ENCODE measurements at places on chromosomes 13 and 19.

GRCh38 chr13:69389899-69390298 is 717.7 kb upstream of the ATXN8OS start:
- DNase-seq, result no peak

- DNase-seq, result peak; percentile 58
These were observed 11.8 kb upstream of the ERFL start for GRCh38 chr19:41939861-41940730.

DNA sequence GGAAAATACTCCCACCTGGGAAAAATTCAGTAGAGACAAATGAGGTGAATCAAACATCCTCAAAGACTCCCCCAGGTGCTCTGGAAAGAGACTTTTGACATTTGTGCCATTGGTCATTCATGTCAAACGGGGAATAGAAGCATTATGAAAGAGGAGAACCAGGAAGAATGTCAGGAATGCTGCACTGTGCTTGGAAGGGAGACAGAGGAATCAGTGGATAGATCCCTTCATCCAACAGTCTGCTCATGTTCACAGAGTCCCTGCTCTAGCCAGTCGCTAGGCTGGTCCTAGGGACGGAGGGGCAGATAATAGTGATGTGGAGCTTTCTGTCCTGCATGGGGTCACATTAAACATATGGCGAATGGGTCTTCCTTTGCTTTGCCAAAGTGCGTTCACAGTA is 384.4 kb downstream of the FGF9 start:
- DNase-seq, result no peak

- DNase-seq, result no peak
These were observed 231.7 kb downstream of the FOXO1 start for GRCh38 chr13:40434516-40435397.

DNA sequence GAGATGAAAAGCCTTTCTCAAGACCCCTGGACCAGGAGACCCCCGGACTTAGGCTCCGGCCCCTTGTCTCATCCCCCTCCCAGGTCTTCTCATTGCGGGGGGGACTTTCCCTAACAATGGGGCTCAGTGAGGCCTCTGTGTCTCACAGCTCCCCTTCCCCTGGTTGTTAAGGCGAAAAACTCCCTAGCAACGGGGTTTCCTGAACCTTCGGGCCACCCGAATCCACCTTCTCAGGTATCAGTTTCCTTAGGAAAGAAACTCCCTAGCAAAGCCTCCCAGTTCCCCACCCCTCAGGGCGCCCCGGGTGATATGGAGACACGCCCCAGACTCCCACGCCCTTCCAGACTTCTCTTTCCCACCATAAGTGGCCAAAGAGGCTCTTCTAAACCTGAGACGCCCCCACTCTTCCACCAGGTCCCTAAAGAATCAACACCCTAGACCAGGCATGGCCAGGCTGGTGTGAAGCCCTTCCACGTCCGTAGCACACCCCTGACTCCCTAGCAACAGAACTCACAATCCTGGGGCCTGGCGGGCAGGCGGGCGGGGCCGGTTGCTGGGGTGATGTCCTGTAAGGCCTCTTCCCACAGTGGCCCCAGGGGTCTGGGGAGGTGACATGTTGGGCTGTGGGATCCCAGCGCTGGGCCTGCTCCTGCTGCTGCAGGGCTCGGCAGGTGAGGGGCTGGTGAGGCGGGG is at the start of gene TMEM190:
TSS of gene TMEM190 (plus strand) at position 586 of the 693 bp plus-strand sequence. CDS start at position 614, 28 bp downstream.
- DNase-seq, result no peak

DNA sequence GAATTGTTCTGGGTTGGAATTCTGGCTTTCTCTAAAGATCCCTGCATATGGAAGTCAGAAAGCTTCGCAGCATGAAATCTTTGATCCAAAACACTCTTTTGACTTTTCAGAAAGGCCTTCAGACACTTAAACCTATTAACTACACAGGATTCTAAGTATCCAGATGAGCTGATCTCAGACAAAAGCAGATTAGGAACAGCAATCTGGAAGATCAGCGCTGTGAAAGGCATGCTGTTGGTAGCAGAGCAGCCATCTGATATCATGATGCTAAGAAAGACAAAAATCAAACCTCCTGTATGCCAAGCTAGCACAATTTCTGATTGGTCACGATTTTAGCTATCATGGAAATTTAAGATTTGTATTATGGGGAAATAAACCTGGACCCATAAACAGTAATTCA is 589.9 kb downstream of the GPC5 start:
- no peak for DNase-seq

GRCh38 chr19:47497050-47497766 is 13.2 kb upstream of the KPTN start:
- DNase-seq, result no peak

DNA sequence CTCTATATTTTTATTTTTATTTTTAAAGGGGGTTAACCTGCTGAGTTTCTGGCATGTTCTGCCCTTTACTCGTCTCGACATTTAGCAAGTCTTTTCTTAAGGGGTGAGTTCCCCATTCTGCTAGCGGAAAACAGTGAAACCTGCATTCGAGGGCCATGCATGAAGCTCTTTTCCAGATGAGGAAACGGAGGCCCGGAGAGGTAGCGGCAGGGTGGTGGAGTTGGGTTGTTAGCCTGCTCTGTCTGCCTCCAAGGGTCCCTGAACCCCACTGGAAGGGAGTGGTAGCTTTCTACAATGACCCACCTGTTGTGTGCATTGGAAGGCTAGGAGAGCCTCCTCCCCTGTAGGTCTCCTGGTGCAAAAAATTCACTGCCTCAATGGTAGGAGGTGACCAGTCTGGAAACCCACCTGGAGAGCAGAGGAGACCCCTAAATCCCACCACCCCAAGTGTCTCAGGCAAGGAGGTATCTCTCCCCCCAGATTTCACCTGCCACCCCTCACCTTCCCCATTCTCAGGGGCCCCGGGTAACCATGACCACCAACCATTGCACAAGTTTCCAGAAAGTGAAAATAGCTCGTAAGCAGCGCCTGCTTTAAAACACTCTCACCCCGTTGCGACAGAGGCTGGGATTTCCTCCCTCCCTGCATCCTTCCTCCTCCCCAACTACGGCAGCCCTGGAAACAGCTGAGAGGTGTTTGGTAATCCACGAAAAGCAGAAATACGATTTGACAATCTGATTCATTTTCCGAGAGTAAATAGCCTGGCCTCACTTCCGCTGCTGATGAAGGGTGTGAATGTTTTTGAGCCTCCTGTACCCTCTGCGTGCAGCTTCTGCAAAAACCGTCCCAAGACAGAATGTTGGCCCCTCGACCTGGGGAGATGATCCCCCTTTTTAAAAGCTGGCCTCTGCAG is 3.5 kb downstream of the KLF2 start:
- DNase-seq, result peak; percentile 43

DNA sequence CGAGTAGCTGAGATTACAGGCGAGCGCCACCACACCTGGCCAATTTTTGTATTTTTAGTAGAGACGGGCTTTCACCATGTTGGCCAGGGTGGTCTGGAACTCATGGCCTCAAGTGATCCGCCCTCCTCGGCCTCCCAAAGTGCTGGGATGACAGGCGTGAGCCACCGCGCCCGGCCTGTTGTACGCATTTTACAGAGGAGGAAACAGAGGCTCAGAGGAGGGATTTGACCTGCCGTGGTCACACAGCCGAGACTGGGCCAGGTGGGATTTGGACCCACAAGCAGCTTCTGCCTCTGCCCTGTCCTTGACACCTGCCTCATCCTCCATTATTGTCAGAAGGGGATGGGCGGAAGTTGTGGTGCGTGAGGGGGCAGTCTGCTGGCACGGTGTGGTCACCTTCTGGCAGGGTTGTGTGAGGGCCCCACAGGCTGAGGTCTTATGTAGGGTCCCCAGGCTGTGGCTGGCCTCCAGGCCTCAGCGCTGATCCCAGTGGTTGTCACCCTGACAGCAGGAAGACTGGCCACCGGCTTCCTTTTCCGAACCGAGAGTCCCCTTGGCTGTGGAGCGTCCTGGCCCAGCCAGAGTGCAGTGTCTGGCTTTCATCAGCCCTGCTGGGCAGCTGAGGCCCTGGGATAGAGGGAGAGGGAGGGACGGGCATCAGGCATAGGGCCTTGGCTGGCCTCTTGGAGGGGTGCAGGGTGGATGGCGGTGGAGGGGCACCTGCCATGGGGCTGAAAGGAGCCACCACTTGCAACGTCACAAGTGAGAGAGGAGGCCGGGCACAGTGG is 20.3 kb downstream of the NFIC start:
- no peak for DNase-seq

DNA sequence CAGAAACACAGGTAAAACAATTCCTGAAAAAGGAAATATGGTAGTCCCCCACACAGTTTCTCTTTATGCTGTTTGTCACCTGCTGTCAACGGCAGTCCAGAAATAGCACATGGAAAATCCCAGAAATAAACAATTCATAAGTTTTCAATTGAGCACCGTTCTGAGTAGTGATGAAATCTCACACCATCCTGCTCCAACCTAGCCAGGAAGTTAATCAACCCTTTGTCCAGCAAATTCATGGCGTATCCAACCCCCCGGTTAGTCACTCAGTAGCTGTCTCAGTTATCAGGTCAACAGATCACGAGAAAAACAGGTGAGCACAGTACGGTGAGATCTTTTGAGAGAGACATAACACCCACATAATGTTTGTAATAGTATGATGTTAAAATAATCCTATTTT is 74.2 kb downstream of the TUBGCP3 start:
- DNase-seq, result no peak

GRCh38 chr13:109816808-109817203 is 30.4 kb upstream of the IRS2 start:
- no peak for DNase-seq

GRCh38 chr13:20550799-20551198 is 16.2 kb upstream of the IFT88 start:
- no peak for DNase-seq

DNA sequence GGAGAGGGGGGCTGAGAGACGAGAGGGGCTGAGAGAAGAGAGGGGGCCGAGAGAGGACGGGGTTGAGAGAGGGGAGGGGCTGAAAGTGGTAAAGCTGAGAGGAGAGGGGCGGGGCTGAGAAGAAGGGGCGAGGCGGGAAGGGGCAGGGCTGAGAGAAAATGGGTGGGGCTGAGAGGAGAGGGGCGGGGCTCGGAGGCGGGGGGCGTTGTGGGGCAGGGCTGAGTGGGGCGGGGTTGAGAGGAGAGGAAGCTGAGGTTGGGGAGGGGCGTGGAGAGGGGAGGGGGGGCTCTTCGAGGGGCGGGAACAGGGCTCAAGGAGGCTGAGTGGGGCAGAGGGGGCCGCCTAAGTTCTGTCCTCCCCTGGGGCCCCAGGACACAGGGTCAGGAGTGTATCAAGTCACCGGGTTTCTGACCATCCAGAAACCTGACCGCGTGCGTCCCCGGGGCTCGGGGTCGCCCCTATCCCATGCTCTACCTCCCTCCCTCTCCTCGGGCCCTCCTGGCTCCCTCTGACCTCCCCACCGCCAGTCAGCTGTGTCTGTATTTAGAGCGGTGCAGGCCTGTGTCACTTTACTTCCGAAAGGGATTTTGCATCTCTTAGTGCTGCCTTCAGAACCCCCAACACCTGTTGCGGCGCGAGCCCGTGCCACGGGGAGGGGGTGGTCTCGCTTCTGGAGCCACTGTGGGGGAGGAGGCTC is 38.6 kb upstream of the SEMA6B start:
- DNase-seq, result peak; percentile 51

GRCh38 chr19:3268326-3268725 is 43.9 kb downstream of the CELF5 start:
- DNase-seq, result no peak

GRCh38 chr19:45123440-45123850 is 30.5 kb downstream of the PPP1R37 start:
- DNase-seq, result no peak

- DNase-seq, result peak; percentile 71
These were observed 15.0 kb upstream of the EMC10 start for GRCh38 chr19:50461066-50461875.

GRCh38 chr19:45503909-45504308 is 3.4 kb upstream of the VASP start:
- DNase-seq, result no peak

DNA sequence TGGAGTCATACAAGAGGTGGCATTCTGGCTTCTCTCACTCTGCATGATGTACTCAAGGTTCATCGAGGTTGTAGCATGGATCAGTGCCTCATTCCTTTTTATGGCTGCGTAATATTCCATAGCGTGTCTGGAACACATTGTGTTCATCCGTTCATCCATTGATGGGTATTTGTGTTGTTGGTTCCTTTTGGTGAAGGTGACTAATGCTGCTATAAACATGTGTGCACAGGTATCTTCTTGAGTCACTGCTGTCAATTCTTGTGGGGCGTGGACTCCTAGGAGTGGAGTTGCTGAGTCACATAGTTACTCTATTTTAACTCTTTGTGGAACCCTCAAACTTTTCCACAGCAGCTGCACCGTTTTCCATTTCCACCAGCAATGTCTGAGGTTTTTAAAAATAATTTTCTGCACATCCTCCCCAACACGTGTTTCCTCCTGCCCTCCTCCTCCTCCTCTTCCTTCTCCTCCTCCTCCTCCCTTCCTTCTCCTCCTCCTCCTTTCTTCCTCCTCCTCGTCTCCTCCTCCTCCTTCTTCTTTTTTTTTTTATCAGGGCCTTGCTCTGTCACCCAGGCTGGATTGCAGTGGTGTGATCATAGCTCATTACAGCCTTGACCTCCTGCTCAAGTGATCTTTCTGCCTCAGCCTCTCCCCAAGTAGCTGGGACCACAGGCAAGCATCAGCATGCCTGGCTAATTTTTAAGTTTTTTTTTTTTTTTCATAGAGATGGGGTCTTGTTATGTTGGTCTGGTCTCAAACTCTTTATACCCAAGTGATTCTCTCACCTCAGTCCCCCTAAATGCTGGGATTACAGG is 2.0 kb upstream of the TMEM221 start:
- DNase-seq, result peak; percentile 59

Data from stimulated activated CD4-positive, alpha-beta T cell treated with anti-CD3 and anti-CD28 coated beads, Interleukin-2, amount 100 ng/mL, for 24 hours (primary cell).